ENCODE measurements at places on chromosomes 6 and 20. TPM values are rescaled to one million over a fixed set of nuclear protein-coding genes. Genes with fewer than 3 reads are reported as not detected.

- DNase-seq, result no peak
These were observed 380.3 kb upstream of the JARID2 start for GRCh38 chr6:14865531-14866100.

DNA sequence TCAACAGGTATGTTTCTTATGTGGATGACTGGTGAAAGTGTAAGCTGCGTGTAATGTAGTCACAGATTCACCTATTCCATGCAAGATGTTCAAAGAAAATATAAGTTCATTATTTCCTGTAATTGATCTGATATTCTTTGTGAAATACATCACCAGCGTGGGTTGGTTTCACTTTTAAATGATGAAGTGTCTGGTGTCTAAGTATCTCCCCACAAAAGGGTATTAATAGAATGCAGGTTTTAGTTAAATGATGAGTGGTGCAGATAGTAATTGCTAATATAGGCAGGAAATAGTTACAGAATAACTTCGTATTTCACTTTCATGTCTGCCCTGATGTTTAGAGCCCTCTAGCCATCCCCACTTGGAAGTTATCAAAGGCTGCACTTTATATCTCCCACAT, 22.2 kb downstream of the PGBD1 start:
- no peak for DNase-seq

DNA sequence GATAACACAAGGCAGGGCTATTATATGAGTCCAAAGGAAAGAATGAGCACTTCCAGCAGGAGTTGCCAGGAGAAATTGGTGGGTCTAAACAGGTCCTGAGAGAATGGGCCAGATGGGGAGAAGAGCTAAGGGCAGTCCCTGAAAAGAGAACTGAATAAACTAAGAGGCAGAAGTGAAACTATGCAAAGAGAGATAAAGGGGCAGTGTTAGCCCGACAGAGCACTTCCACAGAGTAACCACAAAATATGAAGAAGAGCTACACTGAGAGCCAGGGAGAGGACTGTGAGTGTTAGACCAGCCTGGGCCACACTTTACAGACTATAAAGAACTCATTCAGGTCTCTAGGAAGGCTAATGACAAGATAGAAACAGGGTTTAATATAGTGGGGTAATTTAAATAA, 43.8 kb downstream of the RALGAPA2 start:
- no peak for DNase-seq

DNA sequence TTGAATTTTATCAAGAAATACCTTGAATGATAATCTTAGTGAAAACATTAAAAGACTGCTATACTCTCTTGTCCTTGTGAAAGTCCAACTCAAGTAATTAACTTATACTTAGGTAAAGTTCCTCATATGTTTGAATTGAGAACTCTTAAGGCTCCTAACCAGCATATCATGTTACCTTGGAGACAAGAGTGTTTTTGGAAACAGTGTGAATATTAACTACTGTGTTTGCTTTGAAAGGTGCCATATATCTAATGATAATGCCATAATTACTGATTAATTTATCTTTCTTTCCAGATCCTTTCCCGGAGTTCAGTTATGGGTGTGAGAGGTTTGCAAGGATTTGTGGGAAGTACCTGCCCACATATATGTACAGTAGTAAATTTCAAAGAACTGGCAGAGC, 10.5 kb downstream of the FAM120B start:
- no peak for DNase-seq

DNA sequence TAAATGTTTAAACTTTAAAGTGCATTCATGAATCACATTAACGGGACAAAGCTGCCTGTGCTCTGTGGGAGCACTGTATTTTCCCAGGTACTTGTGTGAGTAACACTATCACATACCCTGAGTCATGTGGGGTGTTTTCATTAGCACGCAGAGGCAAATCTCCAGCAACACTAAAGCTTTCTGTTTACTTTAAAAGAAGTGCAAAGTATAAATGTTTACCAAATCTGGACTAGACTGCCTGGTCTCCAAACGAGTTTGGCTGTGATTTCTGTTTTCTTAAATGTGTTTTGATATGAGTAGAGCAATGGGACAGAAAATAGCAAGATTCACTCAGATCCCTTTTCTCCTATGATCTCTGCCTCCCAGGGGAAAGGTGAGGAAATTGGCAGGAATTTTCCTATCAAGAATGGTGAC, 28.8 kb upstream of the RIPPLY2 start:
- DNase-seq, result no peak

DNA sequence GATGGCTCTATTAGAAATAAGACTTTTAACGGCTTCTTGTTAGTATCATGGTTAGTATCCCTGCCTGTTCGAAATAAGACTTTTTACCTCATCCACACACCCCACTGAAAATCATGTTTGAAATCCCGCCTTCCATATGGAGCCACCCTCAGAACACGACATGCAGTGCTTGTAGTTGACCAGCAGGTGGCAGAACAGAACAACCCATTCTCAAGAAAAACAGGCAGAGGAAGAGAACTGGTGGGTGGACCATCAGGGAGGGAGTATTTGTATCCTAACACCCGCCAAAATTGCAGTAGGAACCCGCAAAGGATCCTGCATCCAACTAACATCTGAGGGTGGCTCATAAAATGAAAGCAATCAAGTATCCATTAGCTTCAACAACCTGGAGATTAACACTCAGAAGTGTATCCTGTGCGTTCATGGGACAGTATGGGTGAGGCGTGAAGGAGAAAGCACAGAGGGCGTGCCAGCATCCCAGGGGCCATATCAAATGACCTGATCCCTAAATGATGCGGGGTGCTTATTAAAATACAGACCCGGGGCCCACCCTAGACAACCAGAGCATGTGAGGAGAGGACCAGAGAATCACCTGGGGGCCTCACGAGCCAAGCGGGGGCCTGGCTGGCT, 89.6 kb upstream of the NHSL1 start:
- DNase-seq, result peak; percentile 45

- no peak for DNase-seq
These were observed 73.2 kb downstream of the ROS1 start for GRCh38 chr6:117352466-117353081.

GRCh38 chr6:169667716-169668115, 34.1 kb downstream of the WDR27 start:
- DNase-seq, result no peak

DNA sequence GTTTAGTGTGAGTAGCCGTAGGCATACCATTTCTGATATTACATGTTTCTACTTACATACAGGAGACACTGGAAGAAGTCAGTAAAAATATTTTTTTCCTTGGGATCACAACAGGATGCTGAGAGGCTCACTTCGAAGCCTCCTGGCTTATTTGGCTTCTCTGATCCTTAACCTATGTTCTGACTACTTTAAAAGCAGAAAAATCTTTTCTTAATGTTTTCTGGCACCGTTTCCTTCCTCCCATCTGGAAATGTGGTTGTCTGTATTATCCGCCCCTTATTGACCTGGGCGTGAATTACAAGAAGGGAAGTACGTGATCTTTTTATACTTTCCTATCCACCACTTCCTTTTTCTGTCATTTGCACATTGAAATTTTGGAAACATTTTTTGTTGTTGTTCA, 379.6 kb downstream of the COL12A1 start:
- no peak for DNase-seq

- no peak for DNase-seq
These were observed 235.2 kb downstream of the ALDH8A1 start for GRCh38 chr6:134714679-134715078.

DNA sequence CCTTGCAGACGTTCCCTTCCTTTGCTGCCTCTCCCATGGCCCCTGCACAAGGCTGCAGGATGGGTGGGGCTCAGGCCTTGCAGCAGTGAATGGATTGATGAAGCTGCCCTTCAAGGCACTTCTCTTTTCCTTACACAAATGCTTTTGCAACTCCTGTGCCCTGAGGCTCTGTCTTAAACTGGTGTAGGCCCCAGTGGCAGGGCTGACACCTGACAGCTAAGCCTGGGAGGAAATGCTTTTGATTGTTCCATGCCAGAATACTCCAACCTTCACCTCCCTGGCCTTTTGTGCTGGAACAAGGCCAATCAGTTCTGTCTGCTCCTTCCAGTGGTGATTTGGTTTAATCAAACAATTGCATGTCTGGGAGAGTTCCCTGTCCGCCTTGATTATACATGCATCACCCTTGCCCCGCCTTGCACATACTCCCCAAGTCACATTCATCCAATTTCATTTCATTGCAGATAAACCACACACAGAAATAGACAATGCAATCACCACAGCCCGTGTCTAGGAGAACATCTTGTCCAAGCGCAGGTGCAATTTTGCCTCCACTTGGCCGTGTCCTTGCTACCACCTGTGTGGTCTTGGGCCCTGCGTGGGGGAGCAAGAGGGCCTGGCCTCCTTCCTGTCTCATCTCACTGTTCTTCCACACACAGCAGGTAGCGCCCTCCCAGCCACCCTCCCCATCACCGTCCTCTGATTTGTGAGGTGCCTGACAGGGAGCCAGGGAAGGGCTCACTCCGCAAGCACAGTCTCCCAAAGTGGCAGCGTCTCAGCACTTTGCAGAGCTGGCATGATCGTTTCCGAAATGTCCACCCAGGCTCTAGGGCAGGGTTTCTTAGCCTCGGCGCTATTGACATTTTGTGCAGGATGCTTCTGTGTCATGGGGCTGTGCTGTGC, 120.4 kb downstream of the CDH26 start:
- no peak for DNase-seq

GRCh38 chr20:32240205-32240604, 32.5 kb downstream of the POFUT1 start:
- no peak for DNase-seq

DNA sequence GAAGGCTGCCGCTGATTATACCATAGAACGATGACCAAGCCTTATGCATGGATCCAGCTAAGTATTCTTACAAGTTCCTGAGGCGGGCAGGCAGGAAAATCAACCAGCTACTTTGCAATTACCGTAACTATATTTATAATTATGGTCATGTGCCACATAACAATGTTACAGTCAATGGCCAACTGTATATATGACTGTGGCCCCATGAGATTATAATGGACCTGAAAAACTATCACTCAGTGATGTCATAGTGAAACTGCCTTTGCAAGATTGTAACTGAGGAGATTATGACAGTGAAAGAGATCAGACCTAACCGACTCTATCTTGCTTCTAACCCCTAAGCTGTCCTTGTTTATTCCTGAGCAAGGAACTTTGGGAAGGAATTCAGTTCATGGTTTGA, 33.1 kb upstream of the FAM135A start:
- no peak for DNase-seq

DNA sequence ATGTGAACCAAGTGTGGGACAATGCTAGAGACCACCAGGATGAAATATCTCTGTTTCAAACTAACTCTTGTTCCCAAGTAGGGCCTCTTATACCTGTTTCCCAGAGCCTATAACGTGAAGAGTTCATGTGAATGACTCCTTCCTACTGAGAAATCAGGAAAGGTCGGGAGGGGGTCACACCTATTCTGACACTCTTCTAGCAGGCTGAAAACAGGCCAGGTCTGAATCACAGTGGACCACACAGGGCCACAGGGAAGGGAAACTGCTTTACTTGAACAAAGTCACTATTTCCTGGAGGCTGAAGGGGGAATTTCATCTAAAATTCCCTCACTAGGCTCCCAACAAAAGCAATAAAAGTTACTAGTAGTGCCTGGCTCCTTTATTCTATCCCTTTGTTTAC, 88.4 kb upstream of the BMP2 start:
- DNase-seq, result no peak

DNA sequence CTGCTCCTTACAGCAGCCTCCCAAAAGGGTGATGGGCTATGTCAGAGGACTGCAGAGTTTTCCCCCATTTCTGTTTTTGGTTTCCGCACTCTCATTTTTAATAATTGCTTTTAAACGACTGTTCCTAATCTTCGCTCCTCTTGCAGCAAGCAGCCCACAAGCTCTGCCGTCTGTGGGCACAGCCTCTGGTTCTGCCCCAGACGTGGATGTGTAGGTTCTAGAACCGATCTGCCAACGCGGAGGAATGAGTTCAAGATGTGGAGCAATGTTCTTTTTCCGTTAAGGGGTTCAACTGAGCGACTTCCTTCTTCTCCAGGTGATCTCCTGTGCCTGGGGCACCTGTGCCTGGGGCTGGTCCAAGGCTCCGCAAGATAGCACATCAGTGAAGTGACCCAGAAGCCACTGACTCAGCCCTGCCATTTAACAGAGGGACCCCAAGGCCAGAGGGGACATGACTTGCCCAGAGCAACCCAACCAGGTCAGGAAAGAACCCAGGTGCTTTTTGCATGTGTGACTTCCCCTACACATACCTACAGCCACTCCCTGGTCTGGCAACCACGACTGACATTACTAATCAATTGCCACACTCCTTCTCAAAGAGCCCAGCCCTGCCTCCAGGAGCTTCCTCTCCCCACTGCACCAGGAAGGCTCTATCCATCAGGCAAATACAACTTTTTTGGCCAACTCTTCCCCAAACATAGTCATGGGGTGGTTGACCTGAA, 22.7 kb downstream of the PMEPA1 start:
- no peak for DNase-seq

DNA sequence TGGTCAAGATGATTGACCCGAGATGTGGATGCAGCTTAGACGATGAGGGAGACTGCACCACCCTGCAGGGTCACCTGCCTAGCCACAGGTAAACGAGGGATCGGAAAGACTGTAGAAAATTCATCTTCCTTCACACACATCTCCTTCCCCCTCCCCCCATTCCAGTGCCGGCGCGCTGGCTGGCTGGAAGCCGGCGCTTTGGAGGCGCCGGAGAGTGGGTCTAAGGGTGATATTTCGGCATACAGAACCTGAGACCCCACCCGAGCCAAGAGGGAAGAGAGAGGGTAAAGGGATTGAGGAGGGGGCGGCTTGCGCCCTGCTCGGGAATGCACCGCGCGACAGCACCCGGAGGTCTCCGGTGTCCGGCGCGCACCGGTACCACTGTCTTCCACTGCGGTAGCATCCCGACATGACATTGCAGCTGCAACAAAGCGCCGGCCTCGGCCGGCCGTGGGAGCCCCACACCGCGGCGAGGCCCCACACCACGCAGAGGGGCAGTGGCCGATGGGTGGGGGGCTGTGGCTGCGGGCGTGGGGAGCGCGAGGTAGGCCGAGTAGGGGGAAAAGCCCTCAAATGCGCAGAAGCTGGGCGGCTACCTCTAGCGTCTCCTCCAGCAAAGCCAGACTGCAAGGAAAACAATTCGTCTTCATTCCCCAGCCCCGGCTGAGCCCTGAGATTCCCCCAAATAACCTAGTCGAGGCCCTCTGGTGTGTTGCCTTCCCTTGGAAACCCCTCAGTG, 984 bp downstream of the TNFRSF21 start:
- peak; percentile 19 for DNase-seq

DNA sequence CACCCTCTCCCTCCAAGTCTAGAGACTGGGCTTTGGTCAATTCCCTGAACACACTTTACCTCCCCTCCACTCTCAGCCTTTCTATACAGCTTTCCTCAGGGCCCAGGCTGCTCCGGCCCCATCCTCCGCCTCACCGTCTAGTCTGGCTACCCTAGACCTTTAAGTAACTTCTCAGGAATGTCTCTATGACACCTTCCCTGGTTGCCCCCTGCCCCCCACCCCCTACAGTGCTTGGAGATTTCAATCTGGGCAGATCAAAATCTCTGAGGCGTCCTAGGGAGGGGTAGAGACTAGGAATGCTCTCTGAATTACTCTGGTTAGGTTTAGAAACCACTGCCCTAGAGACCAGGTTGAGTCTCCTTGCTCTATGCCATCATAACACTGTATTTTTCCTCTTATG, 6.1 kb downstream of the UBE2J1 start:
- no peak for DNase-seq

FAM83D gene
- total RNA-seq, result 0.72 TPM

FAXC gene
- total RNA-seq, result 2.0 TPM

SYNDIG1 gene
- not detected for total RNA-seq

LPIN3 gene
- 8.3 TPM for total RNA-seq

HLA-DQA2 gene
- total RNA-seq, result not detected

COL11A2 gene
- total RNA-seq, result 0.92 TPM

SLC22A1 gene
- total RNA-seq, result 2.4 TPM

COL20A1 gene
- total RNA-seq, result 0.17 TPM

WRNIP1 gene
- total RNA-seq, result 36.2 TPM

MACROD2 gene
- total RNA-seq, result 25.5 TPM

CLPSL1 gene
- total RNA-seq, result not detected
